Cardiac fibroblast (primary cell): ENCODE measurements at places on chromosomes 6 and 20.

DNA sequence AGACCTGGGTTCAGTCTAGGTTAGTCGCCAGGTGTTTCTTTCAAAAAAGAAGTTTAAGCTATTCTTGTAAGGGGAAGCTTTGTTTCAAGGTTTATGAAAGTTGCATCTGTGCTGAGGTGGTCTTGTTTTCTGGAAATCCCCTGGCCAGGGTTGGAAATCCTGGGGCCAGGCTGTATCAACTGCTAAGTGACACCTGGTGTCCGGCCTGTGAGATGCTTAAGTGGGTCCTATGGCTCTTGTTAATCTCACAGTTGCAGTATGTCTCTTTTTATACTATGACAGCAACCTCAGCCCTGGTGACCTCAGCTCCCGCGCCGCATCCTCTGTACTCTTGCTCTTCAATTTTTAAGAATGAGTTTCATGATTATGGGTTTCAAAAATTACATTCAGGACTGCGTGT lies 72.0 kb downstream of the CHMP4B start:
- no peak for DNase-seq

DNA sequence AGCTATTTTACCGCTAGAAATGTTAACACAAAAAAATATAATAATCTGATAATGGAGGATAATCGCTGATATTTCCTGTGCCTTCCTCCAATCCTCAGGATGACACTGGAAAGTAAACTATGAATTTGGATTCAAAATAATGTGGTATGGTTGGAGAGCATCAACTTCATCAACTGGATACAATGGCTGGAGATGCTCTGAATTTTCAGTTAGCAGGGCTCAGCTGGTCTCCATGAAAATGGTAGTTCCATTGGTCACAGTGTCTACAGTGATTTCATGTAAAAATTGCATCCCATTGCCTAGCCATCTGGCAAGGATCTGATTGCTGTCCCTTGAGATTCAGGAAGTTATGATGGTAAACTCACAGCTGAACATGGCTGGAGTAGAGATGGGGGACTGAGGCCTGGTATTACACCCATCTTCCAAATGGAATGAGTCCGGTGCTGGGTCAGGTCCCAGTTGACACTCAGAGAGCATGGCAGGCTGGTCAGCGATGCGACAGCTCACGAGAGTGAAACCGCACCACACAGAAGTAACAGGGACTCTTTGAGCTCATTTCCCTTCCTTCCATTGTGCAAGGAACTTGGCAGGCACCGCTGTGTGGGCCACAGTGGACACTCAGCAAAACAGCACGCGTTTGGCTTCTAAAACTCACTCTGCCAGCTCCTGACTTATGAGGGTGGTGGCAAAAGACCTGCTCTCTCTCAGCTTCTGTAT lies 142.4 kb upstream of the TNFAIP3 start:
- no peak for DNase-seq

DNA sequence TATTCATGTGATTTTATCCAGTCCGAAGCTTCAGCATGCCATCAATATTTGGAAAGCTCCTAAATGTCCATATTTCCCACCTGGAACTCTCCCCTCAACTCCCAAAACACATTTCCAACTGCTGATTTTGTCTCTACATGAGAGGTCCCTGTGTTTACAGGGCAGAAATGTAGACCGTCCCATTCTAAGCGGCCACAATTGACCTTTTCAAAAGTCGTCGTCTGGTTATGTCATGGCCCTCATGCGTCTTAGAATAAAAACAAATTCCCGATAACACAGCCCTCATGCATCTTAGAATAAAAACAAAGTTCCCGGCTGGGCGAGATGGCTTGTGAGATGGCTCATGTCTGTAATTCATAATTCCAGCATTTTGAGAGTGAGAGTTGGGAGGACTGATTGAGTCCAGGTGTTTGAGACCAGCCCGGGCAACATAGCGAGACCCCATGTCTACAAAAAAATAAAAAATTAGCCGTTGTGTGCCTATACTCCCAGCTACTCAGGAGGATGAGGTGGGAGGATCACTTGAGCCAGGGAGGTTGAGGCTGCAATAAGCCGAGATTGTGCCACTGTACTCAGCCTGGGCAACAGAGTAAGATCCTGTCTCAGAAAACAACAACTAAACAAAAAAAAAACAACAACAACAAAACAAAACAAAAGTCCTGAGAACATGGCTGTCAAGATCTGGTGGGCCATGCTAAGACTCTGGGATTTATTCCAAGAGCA lies 6.4 kb upstream of the ZNF217 start:
- no peak for DNase-seq

DNA sequence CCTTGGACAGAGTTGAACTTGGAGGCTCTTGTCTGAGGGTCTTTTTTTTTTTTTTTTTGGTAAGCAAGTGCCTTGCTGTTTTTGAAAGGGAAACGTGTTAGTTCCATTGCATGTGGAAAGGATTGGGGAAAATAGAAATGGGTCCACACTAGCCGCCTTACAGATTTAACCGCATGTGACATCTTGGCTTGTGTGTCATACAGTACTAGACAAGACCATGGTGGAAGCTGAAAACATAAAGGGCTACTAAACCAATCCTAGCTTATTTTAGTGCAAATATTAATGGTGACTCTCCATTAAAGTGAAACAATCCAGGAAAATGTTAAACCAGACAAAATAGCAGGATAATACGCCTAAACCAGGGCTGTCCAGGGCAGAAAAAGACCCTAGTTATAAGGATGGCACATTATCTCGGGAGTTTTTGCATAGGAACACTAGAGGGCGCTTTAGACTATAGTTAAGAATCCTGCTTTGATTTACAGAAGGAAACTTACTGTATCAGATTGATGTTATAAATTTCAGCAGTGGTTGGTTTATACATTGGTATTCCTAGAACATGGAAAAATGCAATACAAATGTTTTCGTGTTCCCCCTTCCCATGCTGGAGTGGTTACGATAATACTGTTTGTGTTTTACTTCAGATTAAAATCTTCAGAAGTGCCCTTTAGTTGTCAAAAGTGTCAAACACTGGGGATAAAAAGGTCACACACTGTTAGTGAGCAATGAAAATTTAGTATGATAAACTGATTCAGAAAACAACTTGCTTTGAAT lies 59.8 kb upstream of the DEK start:
- peak; percentile 74 for DNase-seq

- no peak for DNase-seq
These were observed 104.1 kb downstream of the PRIM2 start for GRCh38 chr6:57421503-57421902.

- peak; percentile 47 for DNase-seq
These were observed 599 bp upstream of the PSORS1C1 start for GRCh38 chr6:31113861-31114540.

DNA sequence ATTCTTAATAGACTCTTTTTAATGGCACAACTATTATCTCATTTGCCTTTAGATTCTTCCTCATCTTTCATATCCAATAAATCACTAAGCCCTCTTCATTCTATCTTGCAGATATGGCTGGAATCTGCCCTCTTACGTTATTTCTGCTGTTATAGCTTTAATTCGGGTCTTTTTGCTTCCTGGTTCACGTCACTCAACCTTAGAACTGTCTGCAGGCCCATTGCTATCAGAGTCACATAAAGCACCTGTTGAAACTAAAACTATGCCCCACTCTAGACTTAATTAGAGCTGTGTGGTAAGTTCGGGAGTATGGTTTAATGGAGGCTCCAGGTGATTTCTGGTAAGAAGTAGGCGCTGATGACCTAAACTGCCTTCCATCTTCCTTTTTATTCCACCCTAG lies 988 bp downstream of the QRSL1 start:
- DNase-seq, result no peak

DNA sequence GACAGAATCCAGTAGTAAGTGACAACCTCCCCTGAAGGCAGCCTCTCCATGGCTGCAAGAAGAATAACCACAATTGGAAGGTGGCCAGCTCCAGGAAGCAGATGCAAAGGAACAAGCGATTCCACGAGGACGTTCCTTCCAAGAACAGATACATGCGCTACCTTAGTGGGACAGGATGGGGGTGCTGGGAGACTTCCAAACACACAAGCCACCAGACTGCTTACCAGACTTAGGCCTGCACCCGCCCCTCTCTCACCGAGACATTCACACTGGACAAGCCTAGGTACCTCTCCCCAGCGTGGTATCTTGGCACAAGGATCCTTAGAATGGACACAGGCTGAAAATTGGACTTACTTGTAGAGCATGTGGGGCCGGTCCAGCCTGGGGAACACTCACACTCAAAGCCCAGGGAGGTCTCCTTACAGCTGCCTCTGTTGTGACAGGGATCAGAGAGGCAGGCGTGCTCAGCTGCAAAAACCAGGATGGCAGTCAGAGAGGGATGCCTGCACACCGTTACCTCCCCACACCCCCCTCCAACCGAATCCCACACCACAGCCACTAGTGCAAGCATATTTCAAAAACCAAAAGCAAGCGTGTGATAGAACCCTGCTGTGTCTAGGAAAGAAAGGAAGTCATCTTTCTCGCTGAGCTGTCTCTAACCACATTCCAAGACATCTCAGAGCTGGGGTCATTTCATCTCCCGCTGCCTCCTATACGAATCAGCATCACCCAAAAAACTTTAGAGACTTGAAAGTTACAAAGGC lies 22.4 kb downstream of the JAG1 start:
- peak; percentile 64 for DNase-seq

GRCh38 chr6:30744054-30744805 lies at the start of gene IER3:
TSS of gene IER3 (minus strand) at chr6:30744547. CDS start at chr6:30744518, 29 bp downstream.
- DNase-seq, result peak; percentile 97

- DNase-seq, result no peak
These were observed 53.5 kb upstream of the GCLC start for GRCh38 chr6:53598265-53598907.

DNA sequence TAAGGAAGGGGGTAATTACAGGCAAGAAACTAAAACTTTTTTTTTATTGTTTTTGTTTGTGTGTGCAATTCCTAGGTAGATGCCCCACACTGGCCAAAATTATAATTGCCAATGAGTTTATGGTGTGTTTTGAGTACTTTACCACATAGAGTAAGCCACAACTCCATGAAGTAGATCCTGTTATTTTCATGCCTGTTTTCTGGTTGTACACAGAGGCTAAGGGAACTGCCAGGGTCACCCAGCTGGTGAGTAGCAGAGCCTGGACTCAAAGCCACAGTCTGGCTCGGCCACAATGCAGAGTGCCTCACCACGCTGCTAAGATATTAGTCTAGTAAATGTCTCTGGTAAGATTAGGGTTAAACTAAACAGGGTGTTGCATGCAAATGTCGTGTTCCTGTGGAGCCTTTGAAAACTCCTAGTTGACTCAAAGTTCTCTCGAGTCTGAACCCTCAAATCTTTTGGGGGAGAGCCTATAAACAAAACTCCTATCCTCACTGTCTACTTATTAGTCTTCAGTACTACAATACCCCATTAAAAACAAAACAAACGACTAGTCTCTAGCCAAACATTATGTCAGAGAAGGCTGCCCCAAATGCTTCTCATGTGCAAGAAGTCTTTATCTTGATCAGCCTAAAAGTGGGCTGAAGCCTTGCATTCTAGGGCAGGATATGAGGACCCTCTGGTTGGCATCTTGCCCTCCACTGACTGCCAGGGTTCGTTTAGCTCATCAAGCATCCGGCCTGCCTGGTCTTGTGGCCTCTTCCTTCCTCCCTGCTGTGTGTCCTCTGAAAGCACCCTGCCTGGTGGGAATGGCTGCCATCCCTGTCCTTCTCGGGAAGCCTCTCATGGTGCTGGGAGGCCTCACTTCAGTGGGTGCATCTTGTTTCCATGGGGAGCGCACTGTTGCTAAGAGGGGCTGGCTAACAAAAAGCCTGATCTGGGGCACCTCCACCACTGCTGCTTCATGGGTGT lies 4.2 kb downstream of the DUSP22 start:
- DNase-seq, result no peak

GRCh38 chr6:20610636-20611370 lies 76.5 kb downstream of the CDKAL1 start:
- peak; percentile 59 for DNase-seq

DNA sequence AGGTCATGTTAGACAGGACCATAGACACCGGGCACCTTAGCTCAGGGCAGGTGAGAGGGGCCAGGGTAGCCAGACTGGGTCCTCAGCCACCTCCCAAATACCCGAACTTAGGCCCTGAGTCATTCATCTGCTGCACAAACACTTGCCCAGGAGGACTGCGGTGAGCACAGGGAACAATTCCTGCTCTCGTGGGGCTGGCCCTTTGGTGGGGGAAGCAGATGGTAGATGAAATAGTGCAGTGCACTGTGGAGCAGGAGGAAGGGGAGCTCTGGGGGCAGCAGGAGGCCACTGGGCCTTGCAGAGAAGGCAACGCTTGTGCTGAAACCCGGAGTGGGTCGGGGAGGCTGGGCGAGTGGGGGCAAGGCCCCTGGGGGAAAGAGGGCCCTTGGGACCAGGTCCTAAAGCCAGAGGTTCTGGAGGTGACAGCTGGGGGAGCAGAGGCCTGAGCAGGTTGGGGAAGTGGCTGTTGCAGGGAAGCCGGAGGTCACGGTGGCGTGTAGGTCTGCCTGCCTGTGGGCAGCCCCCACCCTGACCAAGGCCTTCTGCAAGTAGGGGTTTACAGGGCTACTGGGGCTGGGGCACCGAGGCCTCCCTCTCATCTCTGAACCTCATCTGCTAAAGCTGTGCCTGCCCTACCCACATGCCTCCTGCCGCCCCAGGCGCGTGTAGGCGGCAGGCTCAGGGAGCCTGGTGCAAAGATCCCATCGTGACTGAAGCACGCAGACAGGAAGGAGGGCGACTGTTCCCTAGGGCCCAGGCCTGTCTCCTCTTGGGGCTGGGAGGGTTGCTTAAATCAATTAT lies 4.7 kb upstream of the NPBWR2 start:
- no peak for DNase-seq

DNA sequence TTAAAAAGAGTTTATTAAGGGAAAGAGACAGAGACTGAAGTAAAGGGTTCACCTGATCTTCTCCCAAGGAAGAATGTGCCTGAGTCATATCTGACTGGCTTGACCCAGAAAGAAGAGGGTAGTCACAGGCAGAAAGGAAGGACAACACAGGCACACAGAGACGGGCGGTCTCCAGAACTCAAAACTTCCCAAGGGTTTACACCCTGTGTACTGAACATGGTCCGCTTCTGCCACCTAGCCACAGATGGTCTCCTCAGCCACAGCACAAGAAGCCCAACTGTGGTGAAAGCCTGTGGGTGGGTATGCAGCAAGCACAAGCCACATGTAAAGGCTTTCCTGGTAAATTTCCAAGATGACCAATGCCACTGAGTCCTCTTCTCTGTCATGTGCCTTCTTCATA lies 17.2 kb downstream of the UNC5CL start:
- DNase-seq, result peak; percentile 28

DNA sequence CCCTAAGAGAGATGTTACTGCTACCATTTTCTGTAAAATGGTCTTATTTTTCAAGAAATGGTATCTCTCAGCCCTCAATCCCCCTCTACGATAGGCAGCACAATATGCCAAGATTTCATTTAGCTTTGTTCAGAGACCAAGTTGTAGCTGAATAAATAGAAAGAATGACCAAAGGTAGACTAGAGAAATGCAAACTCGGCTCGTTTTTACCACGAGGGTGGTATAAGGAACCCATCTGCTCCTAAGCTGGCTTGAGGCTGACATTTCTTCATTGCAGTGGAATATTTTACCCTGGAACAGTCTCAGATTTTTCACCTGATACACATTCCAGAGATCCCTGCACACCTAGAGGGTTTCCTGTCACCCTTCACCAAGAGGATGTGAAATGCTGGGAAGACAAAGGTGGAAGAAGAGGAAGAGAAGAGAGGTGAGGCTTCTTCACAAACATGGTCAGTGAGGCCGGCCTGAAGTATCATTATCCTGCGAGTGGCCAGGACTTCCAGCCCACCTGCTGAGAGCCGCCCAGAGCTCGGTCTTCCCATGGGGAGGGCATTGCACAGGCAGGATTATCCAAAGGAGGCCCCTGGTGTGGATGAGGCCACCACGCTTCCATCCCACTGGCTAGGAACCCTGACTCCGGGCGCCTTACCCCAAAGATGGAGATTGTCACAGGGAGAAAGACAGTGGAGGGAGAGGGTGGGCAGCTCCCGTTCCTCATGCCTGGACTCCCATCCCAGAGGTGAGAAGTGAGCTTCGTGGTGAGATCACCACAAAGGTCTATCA lies 57.1 kb upstream of the AFDN start:
- DNase-seq, result no peak
